Gastroesophageal sphincter (tissue), 4 donors: ENCODE measurements at places on chromosomes 3 and 15. TPM values are rescaled to one million over a fixed set of nuclear protein-coding genes. Genes with fewer than 3 reads are reported as not detected.

The SNX22 gene
- not detected for total RNA-seq

The LEO1 gene
- total RNA-seq = 15.7 TPM

The NANOGP8 gene
- total RNA-seq = 4.0 TPM

The DPPA2 gene
- total RNA-seq = not detected

The HES1 gene
- 31.5 TPM for total RNA-seq

The ADAMTS7 gene
- 9.7 TPM for total RNA-seq

The CTDSPL gene
- total RNA-seq = 53.7 TPM

The HRG gene
- total RNA-seq = not detected

The TNFAIP8L3 gene
- total RNA-seq = 28.0 TPM
